ENCODE measurements at places on chromosomes 13 and 19. TPM values are rescaled to one million over a fixed set of nuclear protein-coding genes. Genes with fewer than 3 reads are reported as not detected.

The KIR2DL4 gene
- 0.10 TPM for polyA plus RNA-seq

The UFM1 gene
- polyA plus RNA-seq, result 17.3 TPM

The NOTCH3 gene
- 21.9 TPM for polyA plus RNA-seq

The CD37 gene
- polyA plus RNA-seq, result 3.3 TPM

The OR7D4 gene
- not detected for polyA plus RNA-seq

The DIRAS1 gene
- 112 TPM for polyA plus RNA-seq

The TJP3 gene
- polyA plus RNA-seq, result not detected

The KIR2DL1 gene
- not detected for polyA plus RNA-seq

The ZNF730 gene
- polyA plus RNA-seq, result not detected

The ZSCAN4 gene
- polyA plus RNA-seq, result 0.11 TPM

The BEST2 gene
- polyA plus RNA-seq, result not detected

The RPS15 gene
- polyA plus RNA-seq, result 2,165 TPM

The ZNF221 gene
- polyA plus RNA-seq, result 2.4 TPM

The PINLYP gene
- polyA plus RNA-seq, result 4.0 TPM

The FFAR1 gene
- not detected for polyA plus RNA-seq

The KLK11 gene
- polyA plus RNA-seq, result 0.42 TPM

The CD177 gene
- not detected for polyA plus RNA-seq

The DACH1 gene
- 1.2 TPM for polyA plus RNA-seq

The KL gene
- polyA plus RNA-seq, result 1.7 TPM

The PLK5 gene
- 0.30 TPM for polyA plus RNA-seq

The ZNF132 gene
- polyA plus RNA-seq, result 1.8 TPM

The TNNT1 gene
- polyA plus RNA-seq, result 23.8 TPM

The ZNF98 gene
- 2.6 TPM for polyA plus RNA-seq

The PABPC3 gene
- polyA plus RNA-seq, result 0.03 TPM

The FCAR gene
- polyA plus RNA-seq, result 0.15 TPM

The PSMC4 gene
- polyA plus RNA-seq, result 120 TPM

The FCER2 gene
- 0.15 TPM for polyA plus RNA-seq

The NANOS3 gene
- 1.7 TPM for polyA plus RNA-seq

The LGALS7 gene
- not detected for polyA plus RNA-seq

The ABCA7 gene
- polyA plus RNA-seq, result 8.8 TPM

The ZNF560 gene
- 0.03 TPM for polyA plus RNA-seq

The PNKP gene
- polyA plus RNA-seq, result 32.7 TPM

The KISS1R gene
- polyA plus RNA-seq, result not detected

The POLRMT gene
- polyA plus RNA-seq, result 38.8 TPM

The ERICH4 gene
- polyA plus RNA-seq, result 0.10 TPM

The RINL gene
- polyA plus RNA-seq, result 5.6 TPM

The GPR12 gene
- polyA plus RNA-seq, result 0.08 TPM

The TMEM238 gene
- polyA plus RNA-seq, result not detected

The SHISA2 gene
- polyA plus RNA-seq, result 0.08 TPM

The FAM83E gene
- polyA plus RNA-seq, result 0.14 TPM

The ARHGAP35 gene
- 68.1 TPM for polyA plus RNA-seq

The MATK gene
- polyA plus RNA-seq, result 0.57 TPM

The RASIP1 gene
- 15.7 TPM for polyA plus RNA-seq

The IFNL1 gene
- polyA plus RNA-seq, result not detected

Measured in heart left ventricle (tissue), 16 donors.